Stimulated activated naive B cell treated with anti-CD40 and anti-IgM and Interleukin-4, amounts not matched to agents 10 μg/mL and 1 μg/mL and 100 μg/mL, for 72 hours (primary cell): ENCODE measurements at places on chromosomes 7 and 10.

DNA sequence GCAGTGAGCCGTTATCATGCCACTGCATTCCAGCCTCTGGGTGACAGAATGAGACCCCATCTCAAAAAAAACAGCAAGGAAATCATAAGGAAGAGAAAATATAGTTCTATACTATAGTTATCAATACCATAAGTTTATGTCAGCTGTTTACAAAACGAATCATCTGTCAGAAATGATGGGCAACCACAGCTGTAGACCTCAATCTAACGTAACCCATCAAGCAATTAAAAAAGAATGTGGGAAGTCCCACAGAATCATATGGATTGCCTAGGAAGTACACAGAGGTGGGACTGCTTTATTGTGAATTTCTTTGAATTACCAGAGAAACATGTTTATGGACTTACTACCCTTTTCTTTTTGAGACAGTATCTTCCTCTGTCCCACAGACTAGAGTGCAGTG is 6.9 kb downstream of the NRBF2 start:
- no peak for DNase-seq

DNA sequence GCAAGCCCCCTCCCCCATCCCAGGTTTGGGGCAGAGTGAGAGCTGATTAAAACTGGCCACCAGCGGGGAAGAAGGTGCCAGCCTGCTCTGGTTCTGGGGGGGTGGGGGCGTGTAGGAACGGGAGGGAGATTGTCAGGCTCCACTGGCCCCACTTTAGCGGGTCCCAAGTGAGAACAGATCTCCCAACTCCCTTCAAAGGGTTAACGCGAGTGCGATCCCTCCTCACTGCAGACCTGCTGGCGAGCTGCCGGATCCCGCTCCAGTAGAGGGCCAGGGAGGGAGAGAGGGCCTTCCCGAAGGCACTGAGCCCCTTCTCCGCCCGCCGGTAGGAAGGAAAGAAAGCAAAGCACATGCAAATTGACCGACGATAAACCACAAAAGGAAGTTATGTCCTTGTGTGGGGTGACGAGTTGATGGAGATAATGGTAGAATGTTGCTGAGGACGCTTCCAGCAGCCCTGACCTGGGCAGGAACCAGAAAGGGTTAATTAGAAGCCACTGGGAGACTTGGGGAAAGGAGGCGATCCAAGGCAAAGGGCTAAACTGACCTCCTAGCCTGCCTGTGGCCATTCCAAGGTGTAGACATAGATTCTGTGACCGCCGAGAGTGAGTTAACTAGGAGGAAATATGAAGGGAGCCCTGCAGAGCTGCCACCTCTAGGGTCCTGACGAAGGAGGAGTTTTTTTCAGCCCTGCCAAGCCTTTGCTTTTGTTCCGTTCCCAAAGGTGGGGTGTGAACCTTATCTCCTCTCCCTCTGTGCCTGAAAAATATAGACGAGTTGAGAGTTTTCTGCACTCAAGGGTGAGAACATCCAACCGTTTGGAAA is 1.5 kb downstream of the NRG3 start:
- DNase-seq = no peak

DNA sequence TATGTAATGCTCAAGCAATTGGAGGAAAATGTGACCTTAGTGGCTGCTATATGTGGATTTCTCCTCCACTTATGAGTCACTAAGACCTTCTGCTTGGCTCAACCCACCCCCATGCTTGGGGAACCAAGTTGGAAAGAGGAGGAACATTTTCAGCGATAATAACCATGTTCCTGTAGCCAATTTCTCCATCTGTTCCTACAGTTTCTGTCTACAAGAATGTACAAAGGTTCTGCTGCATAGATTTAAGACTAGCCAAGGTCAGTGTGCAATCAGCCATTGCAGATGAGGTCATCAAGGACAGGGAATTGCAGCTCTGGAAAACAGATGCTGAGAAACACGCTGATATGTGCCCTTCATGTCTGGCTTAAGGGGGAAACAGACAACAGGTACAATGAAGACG is 5.6 kb upstream of the NRCAM start:
- no peak for DNase-seq

- peak; percentile 52 for DNase-seq
Measured at GRCh38 chr10:13371897-13372470, 23.9 kb upstream of the SEPHS1 start.

DNA sequence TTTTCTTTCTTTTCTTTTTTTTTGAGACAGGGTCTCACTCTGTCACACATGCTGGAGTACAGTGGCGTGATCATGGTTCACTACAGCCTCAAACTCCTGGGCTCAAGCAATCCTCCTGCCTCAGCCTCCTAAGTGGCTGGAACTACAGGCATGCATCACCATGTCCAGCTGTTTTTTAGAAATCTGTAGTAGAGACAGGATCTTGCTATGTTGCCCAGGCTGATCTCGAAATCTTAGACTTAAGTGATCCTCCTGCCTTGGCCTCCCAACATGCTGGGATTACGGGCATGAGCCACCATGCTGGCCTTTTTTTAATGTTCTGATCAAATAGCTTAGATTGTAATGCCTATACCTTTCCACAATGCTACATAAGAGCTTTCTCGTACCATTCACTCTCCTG is 107.0 kb upstream of the KCTD7 start:
- no peak for DNase-seq

- no peak for DNase-seq
Measured at GRCh38 chr7:48634116-48634632, 290.2 kb upstream of the CDC14C start.

DNA sequence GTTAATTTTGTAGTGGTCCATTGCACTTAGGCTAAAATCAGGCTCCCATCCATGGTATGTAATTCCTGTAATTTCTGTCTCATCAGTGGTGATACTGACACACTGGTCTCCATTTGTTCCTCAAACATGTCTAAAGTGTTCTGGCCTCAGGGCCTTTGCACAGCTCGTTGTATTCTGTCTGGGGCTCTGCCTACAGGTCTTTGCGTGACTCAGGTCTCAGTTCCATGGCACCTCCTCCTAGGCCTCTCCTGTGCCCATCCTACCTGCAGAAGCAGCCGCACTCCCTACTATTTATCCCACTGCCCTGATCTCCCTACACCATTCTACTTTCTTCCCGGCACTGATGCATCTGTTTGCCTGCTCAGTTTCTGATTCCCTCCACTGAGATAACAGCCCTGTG is 173.8 kb downstream of the ITGA8 start:
- no peak for DNase-seq

GRCh38 chr10:29541422-29542210 is 93.2 kb downstream of the SVIL start:
- DNase-seq = no peak

- no peak for DNase-seq
Measured at GRCh38 chr10:87862679-87863052, 667 bp downstream of the KLLN start.

DNA sequence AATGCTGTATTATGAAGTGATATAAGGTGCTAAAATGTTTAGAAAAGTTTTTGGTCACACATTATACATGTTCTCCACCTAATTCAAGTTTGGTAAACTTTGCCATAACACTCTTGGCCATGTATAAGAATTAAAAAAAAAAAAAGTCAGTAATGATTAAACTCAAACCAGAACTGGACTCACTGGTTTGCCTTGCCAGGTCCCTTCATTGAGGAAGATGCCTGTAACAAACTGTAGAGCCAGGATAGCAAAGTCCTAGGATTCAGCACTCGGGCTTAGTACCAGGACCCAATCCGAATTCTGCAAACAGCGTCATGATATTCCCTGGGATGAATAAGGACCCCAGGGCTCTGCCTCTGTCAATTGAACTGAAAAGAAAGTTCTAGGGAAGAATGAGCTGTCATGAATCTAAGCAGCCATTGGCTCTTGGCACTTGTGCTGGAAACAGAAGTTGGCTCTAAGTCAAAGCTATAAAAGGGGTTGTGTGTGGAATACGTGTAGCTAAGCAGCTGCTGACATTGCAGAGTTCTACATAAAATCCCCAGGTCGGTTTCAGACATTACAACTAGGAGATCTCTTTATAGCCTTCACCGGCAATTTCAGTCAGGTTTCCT is 216.9 kb downstream of the C7orf25 start:
- no peak for DNase-seq

DNA sequence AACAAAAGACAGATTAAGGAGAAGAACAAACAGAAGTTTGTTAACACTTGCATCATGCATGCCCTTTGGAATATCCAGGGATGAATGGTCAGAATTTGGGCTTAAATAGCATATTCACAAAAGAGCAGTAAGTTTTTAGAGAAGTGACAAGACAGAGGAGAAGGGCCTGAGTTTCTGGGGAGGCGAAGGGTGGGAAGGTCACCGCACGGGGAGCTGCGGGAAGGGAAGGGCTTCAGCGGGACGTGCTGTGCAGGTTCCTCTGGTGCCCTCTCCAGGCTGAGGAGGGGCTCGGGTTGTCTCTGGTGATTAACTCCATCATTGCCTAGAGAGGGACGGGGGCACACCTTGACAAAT is 10.4 kb upstream of the ZNF22 start:
- no peak for DNase-seq

DNA sequence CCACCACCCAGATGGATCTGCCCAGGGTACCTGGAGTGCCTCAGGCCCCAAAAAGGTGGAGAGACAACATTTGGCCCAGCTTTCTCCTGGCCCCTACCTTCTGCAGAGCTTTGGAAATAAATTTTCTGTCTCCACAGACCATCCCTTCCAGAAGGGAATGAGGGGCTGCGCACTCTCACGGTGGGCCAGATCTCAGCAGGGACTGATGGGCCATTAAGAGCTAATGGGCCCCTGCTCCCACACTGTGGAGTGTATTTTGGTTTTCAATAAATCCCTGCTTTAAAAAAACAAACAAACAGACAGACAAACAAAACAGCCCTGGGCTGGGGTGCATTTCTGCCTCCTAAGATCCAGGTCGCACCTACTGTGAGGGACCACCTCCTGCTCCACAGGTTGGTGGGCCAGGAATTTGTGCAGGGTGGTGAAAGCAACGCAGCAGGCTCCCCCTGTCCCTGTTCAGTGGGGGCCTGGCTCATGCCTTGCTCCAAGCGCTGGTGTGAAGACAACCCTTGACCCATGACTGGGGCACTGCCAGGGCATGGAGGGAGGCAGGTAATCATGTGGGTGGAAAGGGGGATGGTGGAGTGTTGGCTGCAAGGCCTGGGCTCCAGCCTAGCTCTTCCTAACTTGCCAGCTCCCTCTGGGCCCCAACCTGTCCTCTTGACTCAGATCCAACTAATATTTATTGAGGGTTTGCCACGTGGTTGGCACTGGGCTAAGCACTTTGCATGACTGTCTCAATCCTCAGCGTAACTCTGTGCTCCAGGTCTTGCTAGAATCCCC is 88.5 kb downstream of the COL13A1 start:
- DNase-seq = no peak

DNA sequence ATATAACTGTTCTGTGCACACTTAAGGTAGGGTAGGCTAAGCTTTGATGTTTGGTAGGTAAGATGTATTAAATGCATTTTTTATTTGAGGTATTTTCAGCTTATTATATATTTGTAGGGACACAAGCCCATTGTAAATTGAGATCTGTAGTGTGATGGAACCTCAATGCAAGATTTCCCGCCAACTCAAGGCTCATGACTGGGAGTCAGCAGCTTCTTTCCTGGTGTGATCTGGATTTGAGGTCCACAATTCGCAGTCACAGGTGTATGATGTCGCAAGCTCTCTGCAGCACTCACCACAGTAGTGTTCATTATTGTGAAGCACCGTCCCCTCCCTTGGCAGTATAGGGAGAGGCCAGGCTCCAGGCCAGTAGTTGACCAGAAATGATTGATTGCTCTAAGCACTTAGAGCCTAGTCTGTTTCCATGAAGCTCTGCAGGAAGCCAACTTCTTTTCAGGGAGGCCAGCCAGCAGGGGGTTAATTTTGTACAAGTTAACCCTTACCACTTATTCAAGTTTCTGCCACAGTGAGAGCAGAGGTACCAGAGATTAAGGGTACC is 54.9 kb downstream of the SEM1 start:
- DNase-seq = no peak
